Dermis blood vessel endothelial cell (primary cell): ENCODE measurements at places on chromosomes 1 and 21. TPM values are rescaled to one million over a fixed set of nuclear protein-coding genes. Genes with fewer than 3 reads are reported as not detected.

The RGS8 gene
- total RNA-seq = not detected in 2 replicates

The KIF21B gene
- total RNA-seq = 2.2 and 4.4 TPM in 2 replicates

The SPAG17 gene
- 0.51 TPM in 1 of 2 replicates, not detected in the other for total RNA-seq

The B3GALT5 gene
- total RNA-seq = under 0.01 and 0.05 TPM in 2 replicates

The SNIP1 gene
- 12.9 and 25.7 TPM in 2 replicates for total RNA-seq

The FAM167B gene
- total RNA-seq = 2.4 and 30.8 TPM in 2 replicates

The DR1 gene
- 24.2 and 50.6 TPM in 2 replicates for total RNA-seq

The SYCP1 gene
- total RNA-seq = not detected in 2 replicates

The LCE1E gene
- not detected in 2 replicates for total RNA-seq

The KCNN3 gene
- total RNA-seq = 1.7 and 3.6 TPM in 2 replicates

The PPIAL4G gene
- not detected in 2 replicates for total RNA-seq

The GLRX2 gene
- total RNA-seq = 13.2 and 14.1 TPM in 2 replicates

The CFHR2 gene
- total RNA-seq = not detected in 2 replicates

The PDC gene
- not detected in 2 replicates for total RNA-seq

The HSD11B1 gene
- not detected in 2 replicates for total RNA-seq

The BACH1 gene
- 30.4 and 48.0 TPM in 2 replicates for total RNA-seq

The MAP3K7CL gene
- 2.2 and 3.7 TPM in 2 replicates for total RNA-seq

The ADAMTS4 gene
- total RNA-seq = 19.7 and 38.9 TPM in 2 replicates
